SK-N-SH (cell line): ENCODE measurements at places on chromosomes 5 and 9.

- DNase-seq: no peak
These were observed 343.4 kb upstream of the PAPPA start for GRCh38 chr9:115810166-115810565.

GRCh38 chr9:136204838-136205706 is at the start of gene LHX3:
Gene LHX3 (minus strand): TSS chr9:136205128. CDS start chr9:136205012, 116 bp downstream.
- no peak for DNase-seq

DNA sequence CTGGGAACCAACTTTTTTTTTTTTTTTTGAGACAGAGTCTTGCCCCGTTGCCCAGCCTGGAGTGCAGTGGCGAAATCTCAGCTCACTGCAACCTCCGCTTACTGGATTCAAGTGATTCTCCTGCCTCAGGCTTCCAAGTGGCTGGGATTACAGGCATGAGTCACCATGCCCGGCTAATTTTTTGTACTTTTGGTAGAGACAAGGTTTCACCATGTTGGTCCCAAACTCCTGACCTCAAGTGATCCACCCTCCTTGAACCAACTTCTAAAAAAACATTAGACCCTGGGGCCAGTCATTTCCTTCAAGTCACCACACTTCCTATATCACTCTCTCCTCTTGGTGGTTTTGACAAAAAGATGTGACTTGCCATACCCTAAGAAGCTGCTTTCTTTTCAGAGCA is 10.9 kb upstream of the SHROOM1 start:
- no peak for DNase-seq

- DNase-seq: no peak
These were observed 125.0 kb upstream of the NR5A1 start for GRCh38 chr9:124632077-124632621.

DNA sequence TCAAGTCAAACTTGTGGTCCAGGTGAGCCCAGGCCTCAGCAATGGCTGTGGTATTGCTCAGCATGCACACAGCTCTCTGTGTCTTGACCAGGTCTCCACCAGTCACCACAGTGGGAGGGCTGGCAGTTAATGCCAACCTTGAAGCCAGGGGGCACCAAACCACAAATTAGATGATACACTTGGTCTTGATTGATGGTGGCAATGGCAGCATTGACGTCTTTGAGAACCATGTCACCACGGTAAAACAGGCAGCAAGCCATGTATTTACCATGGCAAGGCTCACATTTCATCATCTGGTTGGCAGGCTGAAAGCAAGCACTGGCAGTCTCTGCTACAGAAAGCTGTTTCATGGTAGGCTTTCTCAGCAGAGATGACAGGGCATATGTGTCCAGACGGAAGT is 40.0 kb downstream of the NIM1K start:
- DNase-seq: peak; percentile 17

DNA sequence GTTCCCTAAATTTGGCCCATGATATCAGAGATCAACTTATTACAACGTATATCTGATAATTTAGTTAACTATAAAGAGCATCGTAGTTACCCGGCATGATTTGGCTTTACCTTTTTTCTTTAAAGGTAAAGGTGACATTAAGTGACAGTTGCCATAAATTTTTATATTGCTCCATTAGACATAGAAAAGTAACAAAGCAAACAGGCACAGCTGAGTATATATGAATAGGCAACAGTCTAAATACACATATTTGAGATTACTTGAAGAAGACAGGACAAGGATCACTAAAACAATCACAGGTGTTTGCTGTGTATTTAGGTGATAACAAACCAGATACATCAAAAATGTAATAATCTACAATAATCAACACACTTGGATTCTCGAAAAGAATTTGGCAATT is 34.8 kb downstream of the RFX3 start:
- DNase-seq: no peak

GRCh38 chr5:40853632-40854192 is 12.5 kb downstream of the CARD6 start:
- no peak for DNase-seq

DNA sequence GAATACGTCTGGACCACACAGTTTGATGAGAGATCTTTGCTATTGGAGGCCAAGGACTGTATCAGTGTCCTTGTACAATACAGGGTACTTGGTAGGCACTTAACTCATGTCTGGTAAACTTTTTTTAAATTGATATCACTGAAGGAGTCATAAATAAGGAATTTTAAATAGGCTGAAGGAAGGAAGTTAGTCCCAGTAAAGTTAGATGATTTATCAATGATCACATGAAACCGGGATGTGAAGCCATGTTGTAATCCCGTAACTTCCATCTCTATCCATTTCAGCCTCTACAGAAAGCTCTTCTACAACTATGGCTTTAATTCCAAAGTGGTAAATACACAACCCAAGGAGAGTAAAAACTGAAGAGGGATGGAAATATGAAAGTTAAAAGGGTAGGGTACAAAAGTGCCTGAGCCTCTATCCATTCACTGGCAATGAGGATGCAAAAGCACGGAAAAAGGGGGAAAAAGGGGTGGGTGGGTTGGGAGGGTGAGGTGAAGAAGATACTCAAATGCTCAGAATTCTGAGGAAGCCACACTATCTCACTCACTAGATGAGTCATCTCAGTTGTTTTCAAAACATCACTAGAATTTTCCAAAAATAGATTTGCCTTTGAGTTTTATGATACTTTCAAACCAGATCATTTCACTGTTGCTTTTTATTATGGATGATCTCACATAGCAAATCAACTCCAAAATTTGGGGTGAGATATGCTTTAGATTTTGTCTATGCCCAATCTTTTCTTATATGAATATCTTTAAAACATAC is 1053.5 kb downstream of the NR2F1-AS1 start:
- no peak for DNase-seq

GRCh38 chr9:113005777-113006176 is 6.2 kb downstream of the ZNF883 start:
- no peak for DNase-seq

GRCh38 chr9:121230256-121230655 is 28.6 kb upstream of the RAB14 start:
- no peak for DNase-seq
